ENCODE measurements at places on chromosomes 4 and X.

- DNase-seq: no peak
Measured at GRCh38 chrX:55624403-55624802, 1.2 kb downstream of the FOXR2 start.

GRCh38 chrX:1582686-1583437 is 8.5 kb upstream of the AKAP17A start:
- DNase-seq: no peak

GRCh38 chr4:142377342-142378091 is 468.6 kb downstream of the INPP4B start:
- DNase-seq: no peak

- no peak for DNase-seq
Measured at GRCh38 chr4:174578366-174578765, 56.1 kb upstream of the HPGD start.

DNA sequence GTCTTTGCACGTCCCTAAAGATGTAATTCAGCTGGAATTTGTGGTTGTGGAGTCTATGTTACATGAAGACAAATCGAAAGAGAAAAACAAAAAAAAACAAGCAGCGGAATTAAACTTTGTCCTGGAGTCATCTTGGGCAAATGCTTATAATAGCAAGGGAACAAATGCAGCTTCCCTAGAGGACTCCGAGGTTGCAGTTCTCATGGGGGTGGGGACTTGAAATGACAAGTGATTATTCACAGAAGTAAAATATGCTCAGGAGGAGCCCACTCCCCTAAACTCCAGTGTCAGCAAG is 362.4 kb downstream of the ARHGAP24 start:
- no peak for DNase-seq

DNA sequence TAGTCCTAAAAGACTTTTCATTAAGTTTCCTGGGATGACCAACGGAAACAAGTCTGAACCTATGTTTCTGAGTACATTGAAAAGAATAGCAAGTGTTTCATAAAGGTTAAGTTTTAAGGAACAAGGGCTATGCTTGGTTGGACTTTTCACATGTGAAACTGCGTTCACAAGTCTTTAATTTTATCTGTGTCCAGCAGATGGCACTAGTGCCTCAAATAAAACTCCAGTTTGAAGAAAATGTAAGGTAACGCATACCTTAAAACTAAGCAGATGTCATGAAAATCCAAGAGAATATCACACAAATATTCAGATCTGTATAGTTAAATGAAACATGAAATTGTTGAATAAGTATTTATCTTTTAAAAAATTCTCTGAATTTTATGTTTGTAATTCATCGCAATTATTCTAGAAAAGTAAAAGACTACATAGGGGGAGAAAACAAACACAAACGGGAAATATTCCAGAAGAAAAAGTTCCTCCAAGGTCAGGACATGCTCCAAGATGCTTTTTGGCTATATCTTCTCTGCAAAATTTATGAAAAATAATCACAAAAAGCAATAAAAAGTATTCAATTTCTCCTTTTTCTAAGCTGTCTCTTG is 89.6 kb upstream of the MAD2L1 start:
- DNase-seq: peak; percentile 8

GRCh38 chr4:128848461-128848860 is 39.0 kb downstream of the JADE1 start:
- DNase-seq: no peak

- no peak for DNase-seq
Measured at GRCh38 chr4:124427095-124427767, 285.3 kb downstream of the ANKRD50 start.

DNA sequence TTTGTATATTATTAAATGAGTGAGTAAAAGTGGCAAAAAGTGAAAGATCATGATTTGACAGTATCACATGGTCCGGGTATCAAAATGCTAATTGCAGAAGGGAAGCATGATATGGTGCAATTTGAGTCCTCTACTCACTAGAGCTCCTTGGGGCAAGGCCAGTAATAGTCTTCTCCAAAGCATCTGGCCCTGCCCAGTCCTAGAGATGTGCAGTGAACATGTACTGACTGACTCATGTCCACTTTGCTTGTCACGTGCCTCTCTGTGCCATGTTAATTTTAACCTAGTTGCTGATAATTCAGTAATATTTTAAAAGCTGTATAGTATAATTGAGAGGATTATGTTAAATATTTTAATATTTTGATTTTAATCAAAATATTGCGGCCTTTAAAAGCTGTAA is 54.6 kb upstream of the TENM3 start:
- DNase-seq: no peak

DNA sequence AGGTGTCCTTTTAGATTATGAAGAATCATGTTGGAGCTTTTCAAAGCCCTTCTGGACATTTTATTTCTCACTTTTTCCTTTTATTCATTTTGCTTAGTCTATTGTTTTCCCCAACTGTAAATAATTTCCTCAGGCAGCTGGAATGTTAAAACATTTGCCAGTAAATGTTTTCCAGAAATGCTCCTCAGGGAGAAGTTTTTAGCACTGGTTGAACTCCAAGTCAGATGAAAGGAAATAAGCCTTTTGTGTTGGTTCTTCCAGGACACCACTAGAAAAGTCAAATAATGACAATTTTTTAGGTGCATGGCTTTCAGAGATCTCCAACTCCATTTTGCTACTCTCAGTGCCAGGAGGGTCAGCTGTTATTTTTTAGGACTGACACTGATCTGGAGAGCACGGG is 127.9 kb downstream of the IL13RA2 start:
- no peak for DNase-seq

DNA sequence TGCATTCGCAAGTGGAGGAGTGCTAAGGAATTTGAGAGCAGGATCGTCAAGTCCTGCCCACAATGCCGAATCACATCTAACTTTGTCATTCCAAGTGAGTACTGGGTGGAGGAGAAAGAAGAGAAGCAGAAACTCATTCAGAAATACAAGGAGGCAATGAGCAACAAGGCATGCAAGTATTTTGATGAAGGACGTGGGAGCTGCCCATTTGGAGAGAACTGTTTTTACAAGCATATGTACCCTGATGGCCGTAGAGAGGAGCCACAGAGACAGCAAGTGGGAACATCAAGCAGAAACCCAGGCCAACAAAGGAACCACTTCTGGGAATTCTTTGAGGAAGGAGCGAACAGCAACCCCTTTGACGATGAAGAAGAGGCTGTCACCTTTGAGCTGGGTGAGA is 100.2 kb upstream of the MED14 start:
- DNase-seq: no peak
